ENCODE measurements at places on chromosomes 1 and 21. TPM values are rescaled to one million over a fixed set of nuclear protein-coding genes. Genes with fewer than 3 reads are reported as not detected.
A peak's percentile ranks its signal among the peaks of the same experiment; 100 is the strongest.

The GPR137B gene
- 26.0 TPM for total RNA-seq

The SPRR4 gene
- not detected for total RNA-seq

The PEAR1 gene
- total RNA-seq, result 2.2 TPM

The DMRTA2 gene
- total RNA-seq, result not detected

The DIO1 gene
- total RNA-seq, result not detected

DNA sequence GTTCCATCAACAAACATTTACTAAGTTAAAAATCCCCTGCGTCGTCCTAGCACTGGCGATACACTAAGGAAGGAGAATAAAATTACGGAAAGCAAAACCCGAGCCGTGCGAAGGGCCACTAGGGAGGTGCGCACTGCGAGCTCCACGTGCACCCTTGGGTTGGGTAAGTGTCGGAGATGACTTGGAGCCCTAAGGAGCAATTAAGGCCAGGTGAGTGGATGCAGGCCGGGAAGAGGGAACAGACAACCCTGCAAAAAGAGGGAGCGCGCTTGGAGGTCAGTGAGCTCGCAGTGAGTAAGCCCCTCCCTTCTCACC lies 704 bp downstream of the WDR4 start:
- DNase-seq, result no peak

DNA sequence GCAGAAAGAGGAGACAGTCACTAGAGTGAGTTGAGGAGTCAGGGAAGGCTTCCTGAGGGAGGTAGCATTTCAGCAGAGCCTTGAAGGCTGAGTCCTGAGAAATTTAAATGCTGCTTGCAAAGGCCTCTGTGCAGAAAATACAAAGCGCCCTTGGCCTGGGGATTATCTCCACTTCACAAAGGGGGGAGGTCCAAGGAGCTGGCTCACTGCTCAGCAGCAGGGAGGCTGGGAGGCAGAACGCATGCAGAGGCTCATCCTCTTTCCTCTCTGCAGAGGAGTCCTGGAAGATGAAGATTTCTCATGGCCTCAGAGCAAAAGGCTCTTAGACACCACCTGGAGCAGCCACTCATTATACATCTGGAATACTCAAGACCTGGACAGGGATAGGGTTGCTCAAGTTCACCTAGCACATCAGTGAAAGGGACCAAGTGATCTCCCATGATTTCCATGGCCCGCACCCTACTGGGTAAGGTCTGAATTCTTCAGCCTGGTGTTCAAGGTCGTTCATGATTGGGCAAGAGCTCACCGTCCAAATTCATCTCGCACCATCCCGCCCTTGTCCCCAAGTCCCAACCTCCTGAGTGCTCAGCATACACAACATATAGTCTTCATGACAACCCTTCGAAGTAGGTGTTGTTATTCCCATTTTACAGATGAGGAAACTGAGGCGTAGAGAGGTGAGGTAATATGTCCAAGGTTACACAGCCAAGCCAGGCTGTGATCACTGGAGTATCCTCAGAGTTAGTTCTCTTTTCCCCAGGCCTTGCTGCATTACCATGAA lies 9.0 kb downstream of the SLC1A7 start:
- no peak for DNase-seq

- DNase-seq, result peak; percentile 97
These were observed at the start of gene C1orf53 for GRCh38 chr1:197902454-197903195. Gene C1orf53 (plus strand): TSS chr1:197902630. CDS start chr1:197902650, 20 bp downstream.

- peak; percentile 78 for DNase-seq
These were observed 25.5 kb downstream of the PCSK9 start for GRCh38 chr1:55064861-55065263.

GRCh38 chr1:209652873-209653401 lies 712 bp upstream of the LAMB3 start:
- no peak for DNase-seq

GRCh38 chr1:15799928-15800835 lies 7.3 kb downstream of the UQCRHL start:
- DNase-seq, result peak; percentile 72

DNA sequence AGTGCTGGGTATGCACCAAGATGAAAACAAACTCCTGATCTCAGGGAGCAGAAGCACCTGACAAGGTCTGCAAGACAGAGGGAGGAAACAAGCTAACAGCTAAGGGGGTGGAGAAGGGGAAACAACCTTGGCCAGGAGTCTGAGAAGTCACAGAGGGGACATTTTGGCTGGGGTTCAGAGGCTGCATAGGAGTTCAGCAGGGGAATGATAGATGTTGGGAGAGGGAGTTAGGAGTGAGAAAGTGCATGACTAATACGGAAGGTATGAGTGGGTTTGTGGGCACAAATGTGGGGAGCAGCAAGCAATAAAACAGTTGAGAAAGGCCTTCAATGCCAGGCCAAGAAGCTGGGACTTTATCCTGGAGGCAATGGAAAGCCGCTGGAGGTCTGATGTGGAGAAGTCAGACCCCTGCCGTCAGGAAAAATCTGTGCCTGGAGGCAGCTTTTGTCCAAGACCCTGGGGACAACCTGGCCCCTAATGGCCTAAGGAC lies 16.4 kb downstream of the EPHA2 start:
- peak; percentile 83 for DNase-seq

- DNase-seq, result no peak
These were observed 134.3 kb downstream of the IGSF21 start for GRCh38 chr1:18241891-18242290.

DNA sequence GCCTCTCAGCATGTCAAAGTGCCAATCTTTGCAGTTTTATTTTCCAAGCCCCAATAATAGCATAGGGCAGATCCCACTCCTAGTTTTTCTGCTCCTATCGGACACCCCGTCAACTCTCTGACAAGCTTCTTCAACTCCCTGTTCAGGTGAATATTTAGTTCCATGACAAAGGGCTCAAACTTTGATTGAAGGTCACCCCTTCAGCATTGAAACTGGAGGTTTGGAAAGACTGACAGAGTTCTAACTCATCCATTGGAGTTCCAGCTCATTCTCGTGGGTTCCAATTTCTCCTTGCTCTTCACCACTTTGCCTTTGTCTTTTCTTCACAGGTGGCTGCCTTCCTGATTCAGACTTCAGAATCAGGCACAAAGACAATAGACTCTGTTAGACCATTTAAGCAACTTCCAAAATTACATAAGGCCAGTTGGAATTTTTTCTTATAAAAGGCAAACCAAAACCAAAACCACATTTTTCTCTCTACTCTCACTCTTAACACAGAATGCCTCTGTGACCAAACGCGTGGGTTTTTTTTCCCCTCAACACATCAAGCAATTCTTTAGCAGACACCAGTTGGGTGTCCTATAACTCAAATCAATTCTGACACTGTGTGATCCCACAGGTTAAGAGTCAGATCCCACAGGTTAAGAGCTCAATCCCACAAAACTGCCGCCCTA lies 169.3 kb upstream of the USP25 start:
- peak; percentile 20 for DNase-seq

- DNase-seq, result peak; percentile 39
These were observed 89.4 kb downstream of the SDCCAG8 start for GRCh38 chr1:243345205-243345604.

- DNase-seq, result no peak
These were observed 16.9 kb downstream of the GPR157 start for GRCh38 chr1:9111957-9112356.

DNA sequence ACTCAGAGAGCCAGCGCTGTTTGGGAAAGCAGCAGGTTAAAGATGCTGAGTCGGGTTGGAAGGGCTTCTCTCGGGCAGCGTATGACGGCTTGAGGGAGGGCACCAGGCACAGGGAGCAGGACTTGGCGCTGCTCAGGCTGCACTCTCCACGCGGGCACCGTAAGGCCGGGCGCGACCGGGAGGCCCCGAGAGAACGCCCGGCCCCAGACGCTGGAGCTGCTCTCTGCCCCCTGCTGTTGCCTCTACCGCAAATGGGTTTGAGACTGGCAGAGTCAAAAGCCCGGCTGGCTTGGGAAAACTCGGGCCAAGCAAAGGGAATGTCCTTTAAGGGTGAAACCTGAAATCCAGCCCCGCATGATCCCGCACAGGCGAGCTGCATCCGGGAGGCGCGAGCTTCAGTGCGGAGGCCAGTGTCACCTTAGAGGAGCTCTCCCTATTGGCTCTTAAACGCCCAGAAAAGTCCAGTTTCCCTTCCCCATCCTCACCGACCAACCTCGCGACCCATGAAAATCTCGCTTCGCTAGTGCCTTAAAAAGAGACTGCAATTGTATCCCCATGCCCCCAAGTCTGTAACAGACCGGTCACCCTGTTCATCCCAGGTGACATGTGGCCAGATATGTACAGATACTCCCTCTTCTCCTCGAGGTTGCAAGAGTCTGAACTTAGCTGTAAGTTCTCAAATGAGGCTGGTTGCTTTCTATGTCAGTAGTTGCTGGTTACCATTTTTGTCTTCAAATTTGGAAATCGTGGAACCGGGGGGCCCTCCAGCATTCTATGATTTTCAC lies 1.1 kb downstream of the PRRX1 start:
- DNase-seq, result peak; percentile 80

DNA sequence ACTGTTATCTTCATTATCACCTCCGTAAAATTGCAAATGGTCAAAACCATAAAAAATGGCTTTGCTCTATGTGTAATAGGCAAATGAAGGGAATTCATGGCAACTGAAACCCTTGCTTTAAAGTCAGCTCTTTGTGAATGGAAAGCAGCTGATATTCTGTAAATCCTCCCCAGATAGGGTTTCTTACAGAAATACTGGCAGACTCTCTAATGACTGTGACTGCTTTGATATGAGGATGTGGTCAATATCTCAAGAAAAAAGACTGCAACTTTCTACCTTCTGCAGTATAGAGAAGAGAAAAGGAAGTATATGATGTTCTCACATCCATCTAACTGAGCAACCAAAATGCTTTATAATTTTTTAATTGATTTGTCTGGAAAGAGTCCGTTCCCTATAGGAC lies 193.1 kb downstream of the ST6GALNAC3 start:
- no peak for DNase-seq

DNA sequence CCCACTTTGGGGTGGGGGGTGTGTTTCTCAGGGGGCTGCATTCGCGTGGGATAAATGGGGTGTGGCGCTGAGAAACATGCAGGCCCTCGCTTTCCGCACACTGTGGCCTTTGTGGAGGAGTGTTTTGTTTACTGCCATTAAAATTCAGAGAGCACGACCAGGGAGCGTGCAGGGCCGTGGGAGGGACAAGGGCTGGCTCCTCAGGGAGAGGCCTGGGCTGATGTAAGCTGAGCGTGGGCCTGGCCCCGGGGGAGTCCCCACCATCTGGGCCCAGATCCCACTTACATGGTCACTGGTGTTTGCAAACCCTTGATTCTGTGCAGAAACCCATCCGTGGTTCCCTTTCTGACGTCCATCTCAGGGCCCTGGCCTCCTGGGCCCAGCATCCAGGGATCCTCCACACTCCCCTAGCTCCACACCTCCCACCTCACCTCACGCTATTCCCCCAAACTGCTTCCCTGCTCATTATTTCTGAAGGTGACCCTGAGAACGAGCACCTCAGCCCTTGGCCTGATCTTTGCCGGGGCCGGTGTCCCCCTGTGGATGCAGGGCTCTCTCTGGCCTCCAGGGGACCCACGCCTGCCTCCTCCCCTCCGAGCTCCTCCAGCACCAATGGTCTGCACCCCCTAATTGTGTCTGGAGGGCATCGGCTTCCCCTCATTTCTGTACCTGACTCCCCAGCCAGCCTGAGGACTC lies 92.5 kb upstream of the SIM2 start:
- no peak for DNase-seq

DNA sequence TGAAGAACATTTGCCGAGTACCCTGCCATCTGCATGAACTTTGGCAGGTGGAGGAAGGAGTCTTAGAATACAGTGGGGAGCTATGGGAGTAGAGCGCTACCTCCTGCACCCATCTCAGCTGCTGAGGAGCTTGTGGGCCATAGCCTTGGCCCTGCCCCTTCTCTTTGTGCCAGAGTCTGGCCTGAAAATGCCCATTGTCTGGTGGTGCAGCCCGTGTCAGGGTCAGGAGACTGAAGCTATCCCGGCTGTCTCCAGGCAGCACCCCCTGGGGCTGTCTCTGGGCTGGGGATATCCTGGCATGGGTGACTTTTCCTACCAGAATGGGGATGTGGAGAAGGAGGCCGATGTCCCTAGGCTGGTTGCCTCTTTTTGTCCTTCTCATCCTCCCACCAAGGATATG lies 7.3 kb downstream of the IPO13 start:
- no peak for DNase-seq

DNA sequence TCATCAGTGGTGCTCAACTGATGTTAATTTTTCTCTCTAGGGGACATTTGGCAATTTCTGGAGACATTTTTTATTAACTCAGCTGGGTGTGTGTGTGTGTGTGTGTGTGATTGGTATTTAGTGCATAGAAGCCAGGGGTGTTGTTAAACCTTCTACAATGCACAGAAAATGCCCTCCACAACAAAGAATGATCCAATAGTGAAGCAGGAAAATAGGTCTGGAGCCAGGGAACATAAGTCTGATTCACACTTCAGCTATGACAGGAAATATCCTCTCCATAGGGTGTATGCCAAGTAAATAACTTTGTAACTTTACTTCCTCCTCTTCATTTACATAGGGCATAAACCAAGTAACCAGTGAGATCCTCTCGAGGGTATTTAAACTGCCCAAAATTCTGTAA lies 25.1 kb upstream of the TMEM61 start:
- DNase-seq, result peak; percentile 64

- peak; percentile 6 for DNase-seq
These were observed 90.1 kb upstream of the DIRAS3 start for GRCh38 chr1:68140536-68140935.

- peak; percentile 67 for DNase-seq
These were observed 431 bp downstream of the ARPC5 start for GRCh38 chr1:183635099-183635605.

Measured in GM23248 (cell line).